ENCODE measurements at places on chromosomes 2 and 18.
A peak's percentile ranks its signal among the peaks of the same experiment; 100 is the strongest.

- DNase-seq = no peak
Measured at GRCh38 chr18:4351005-4351404, 104.1 kb downstream of the DLGAP1 start.

GRCh38 chr2:202035089-202035940, 1.7 kb downstream of the FZD7 start:
- DNase-seq = peak; percentile 70

DNA sequence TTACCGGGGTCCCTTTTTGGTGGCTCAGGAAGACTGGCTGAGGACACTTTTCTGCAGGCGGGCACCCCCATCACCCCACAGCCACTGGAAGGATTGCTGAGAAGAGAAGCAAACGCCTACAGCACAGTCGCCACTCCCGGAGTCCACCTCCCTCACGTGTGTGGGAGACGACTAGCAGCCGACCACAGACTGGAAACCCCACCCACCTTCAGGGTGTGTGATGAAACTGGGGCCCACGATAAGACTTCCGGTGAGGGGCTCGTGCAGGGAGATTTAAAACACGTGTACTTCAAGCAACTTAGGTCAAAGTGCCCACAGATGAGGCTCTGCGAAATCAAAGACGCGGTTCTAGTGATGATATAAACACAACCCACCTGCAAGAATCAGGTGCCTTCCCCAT, 26.3 kb downstream of the MBP start:
- DNase-seq = no peak

- no peak for DNase-seq
Measured at GRCh38 chr18:57469884-57470283, 34.7 kb downstream of the ONECUT2 start.

DNA sequence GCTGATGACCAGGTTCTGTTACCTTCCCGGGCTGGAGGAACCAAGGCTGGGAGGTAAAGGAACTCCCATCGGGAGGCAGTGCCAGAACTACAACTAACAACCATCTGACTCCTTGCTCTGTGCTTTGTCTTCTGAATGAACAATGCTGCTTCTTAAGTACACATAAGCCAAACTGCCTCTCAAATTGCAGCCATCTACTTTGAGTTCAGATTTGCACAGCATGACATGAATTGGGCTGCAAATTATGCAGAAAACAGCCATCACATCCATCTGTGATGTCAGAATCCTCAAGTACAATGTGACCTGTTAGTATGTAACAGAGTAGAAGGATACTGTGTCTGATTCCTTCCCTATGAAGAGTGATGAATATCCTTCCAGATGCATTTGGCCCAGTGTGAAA, 290.6 kb downstream of the ZNF521 start:
- no peak for DNase-seq

GRCh38 chr2:81389203-81389602, 1084.7 kb upstream of the LRRTM1 start:
- DNase-seq = no peak

GRCh38 chr18:80105369-80106167, 3.5 kb upstream of the ADNP2 start:
- DNase-seq = no peak

DNA sequence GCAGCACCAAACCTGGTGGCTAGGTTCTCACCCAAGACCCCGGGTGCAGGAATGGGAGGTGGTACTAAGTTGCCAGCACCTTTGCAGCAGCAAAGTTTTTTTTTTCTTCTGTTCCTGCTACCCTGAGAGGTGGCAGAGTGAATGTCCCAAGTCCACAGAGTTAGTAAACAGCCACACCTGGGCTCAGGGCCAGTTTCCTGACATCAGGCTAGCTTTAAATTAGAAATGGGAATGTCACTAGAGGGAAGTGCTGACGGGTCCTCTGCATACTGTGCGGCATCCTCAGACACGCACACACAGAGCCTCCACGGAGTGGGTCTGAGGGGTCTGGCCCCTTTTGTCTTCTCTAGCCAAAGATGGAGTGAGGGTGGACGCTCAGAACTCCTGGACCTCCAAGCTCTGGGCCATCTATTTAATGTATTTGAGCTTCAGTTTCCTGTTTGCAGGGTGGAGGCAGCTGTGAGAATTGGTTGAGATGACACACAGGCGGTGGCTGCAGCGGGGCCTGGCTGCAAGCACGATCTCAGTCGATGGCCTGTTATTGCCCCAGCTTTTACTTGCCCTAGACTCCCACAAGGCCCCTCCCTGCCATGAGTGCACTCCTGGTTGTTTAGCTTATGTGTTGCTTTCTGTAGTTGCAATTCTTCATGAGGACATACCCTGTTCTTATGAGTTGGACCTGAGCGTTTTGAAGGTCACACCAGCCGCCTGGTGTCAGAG, 751.4 kb upstream of the HS6ST1 start:
- DNase-seq = no peak

DNA sequence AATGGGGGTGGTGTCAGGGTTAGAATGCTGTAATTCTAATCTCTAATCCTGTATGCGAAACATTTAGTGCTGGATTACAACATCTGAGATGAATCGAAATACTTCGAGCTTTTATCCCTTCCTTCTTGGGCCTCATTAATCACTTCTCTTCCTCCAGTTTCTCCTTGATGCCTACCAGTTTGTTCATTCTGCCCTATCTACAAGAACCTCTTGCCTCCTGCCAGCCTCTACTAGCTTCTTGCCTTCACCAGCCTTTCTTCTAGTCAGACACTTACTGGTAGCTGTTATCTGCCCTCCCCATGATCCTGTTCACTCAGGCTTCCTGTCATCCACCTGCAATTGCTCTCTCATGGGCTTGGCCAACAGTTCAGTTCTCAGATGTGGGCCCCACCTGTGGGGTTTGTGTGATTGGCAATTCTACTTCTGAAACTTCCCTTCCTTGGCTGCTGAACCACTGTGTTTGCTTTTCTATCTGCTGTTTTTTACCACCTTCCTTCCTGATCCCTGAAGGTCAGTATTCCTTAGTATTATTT, 15.4 kb upstream of the FARP2 start:
- no peak for DNase-seq

- no peak for DNase-seq
Measured at GRCh38 chr2:49080681-49081080, 73.6 kb downstream of the FSHR start.

DNA sequence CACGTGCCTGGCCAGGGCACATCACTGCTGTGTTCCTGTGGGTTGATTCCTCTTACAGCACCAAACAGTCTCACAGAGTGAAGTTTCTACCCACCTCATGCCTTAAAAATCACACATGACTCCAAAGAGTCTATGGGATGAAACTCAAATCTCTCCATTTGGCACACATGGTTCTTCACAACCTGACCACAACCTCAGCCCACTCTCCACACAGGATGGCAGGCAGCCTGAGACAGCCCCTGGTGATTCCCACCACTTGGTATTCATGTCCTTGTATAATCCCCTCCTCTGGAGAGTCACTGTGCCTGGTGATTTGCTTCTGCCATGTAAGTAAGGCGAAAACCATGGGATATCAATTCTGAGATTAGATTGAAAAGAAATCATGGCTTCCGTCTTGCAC, 46.2 kb downstream of the LBH start:
- no peak for DNase-seq

DNA sequence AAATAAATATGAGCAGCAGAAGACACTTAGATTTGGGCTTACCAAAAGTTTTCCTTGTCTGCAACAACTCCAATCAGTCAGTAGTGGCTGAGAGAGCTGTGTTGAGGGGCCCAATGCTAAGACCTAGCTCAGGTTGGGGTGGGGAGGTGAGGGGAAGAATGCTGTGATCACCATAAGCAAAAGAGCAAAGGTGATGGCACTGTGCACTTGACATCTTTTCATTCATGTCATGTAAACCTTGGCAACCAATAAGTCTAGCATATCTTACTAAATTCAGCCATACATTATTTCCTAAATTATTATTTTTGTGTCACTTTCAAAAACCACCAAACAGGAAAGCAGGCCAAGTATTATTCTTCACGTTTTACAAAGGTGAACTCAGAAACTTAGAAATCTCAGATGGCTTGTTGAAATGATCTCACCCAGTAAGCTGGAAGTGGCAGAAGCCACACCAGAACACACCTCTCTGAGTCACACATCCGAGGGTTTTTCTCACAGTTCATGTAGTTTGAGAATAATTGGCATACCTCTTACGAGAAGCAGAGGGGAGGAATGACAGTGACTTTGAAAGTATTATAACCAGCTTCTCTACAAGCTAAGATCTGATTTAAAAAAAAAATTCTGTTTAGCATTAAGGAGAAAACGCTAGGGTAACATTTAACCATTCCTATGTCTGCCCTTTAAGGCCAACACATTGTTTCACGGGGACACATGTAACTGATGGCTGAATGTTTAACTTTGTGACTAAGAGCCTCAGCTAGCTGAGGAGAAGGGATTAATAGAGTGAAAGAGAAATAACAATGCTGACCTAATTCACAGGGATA, 43.3 kb upstream of the SETBP1 start:
- no peak for DNase-seq

DNA sequence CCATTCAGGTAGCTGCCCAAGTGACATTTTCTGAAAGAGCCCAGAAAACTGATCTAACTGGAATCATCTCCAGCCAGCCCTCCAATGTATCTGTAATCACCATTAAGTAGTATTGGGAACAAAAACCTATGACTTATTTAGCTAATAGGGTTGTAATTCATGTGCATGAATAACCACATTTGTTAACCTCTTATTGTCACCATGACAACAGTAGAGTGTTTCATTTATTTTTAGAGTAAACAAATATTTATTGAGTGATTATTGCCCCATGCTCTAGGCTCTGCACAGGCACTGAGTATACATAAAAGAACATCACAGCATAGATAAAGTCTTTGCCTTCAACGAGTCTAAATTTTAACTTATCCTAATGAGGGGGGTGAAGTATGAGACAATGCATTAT, 265.4 kb upstream of the UBE2E3 start:
- DNase-seq = no peak

GRCh38 chr2:10668402-10669012, 21.3 kb downstream of the NOL10 start:
- DNase-seq = peak; percentile 69

GRCh38 chr2:154603682-154604081, 94.8 kb upstream of the KCNJ3 start:
- no peak for DNase-seq

- DNase-seq = no peak
Measured at GRCh38 chr2:160701822-160702221, 208.2 kb upstream of the RBMS1 start.

GRCh38 chr2:158967114-158967730, 1.2 kb upstream of the TANC1 start:
- no peak for DNase-seq

DNA sequence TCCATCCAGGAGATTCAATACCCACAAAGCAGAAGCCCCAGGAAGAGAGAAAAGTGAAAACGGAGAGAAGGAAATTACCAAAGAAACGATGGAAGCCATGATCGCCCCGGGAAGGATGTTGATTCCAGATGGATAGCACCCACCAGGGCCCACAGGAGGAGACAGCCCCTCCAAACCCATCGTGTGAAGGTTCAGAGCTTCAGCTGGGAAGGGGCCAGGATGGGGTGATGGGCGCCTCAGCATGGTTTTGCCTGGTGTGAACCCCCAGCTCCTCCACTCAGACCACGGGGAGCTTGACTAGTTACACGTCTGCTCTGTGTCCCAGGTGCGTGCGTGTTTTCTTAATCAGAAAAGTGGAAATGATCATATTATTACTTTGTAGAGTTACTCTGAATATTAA, 264.5 kb downstream of the EIPR1 start:
- no peak for DNase-seq

- peak; percentile 25 for DNase-seq
Measured at GRCh38 chr2:105294844-105295481, 34.6 kb downstream of the TGFBRAP1 start.

GRCh38 chr2:173991856-173992588, 26.8 kb upstream of the SP3 start:
- peak; percentile 67 for DNase-seq

DNA sequence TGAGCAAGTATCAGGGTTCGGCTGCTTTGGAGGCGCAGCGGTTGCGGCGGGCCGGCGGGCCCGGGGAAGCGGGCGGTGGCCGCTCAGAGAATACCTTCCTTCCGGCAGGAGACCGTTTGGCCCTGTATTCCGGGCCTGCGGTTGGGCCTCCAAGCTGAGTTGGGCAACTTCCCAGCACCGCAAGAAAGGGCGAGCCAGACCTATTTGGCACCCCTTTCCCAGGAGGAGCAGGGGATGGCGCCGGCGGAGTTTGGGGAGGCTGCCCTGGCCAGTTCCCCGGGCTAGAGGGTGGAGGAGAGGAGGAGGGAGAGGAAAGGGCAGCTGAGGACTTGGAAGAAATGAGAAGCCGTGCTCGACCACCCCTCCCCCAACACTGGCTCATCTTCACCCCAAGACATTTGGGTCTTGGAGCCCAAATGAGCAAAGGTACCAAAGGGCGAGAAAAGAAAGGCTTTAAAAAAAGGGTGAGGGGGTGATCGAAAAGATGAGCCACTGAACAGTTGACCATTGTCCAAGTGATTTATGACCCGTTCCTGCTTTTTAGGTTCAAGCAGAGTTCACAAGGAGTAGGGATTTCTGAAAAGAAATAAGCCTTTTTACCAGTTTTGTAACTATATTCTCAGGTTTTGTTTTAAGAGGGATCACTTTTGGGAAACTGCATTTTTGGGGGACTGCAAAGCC, 8.4 kb downstream of the HOXD3 start:
- DNase-seq = no peak

GRCh38 chr2:138596403-138596802, 94.8 kb downstream of the SPOPL start:
- no peak for DNase-seq

GRCh38 chr18:47601581-47602272, 328.7 kb downstream of the SMAD2 start:
- DNase-seq = no peak

- no peak for DNase-seq
Measured at GRCh38 chr2:234753701-234754100, 198.1 kb upstream of the SH3BP4 start.

- no peak for DNase-seq
Measured at GRCh38 chr2:240503375-240503774, 54.4 kb downstream of the ANKMY1 start.

- DNase-seq = peak; percentile 77
Measured at GRCh38 chr18:22734791-22735627, 198.1 kb upstream of the RBBP8 start.

DNA sequence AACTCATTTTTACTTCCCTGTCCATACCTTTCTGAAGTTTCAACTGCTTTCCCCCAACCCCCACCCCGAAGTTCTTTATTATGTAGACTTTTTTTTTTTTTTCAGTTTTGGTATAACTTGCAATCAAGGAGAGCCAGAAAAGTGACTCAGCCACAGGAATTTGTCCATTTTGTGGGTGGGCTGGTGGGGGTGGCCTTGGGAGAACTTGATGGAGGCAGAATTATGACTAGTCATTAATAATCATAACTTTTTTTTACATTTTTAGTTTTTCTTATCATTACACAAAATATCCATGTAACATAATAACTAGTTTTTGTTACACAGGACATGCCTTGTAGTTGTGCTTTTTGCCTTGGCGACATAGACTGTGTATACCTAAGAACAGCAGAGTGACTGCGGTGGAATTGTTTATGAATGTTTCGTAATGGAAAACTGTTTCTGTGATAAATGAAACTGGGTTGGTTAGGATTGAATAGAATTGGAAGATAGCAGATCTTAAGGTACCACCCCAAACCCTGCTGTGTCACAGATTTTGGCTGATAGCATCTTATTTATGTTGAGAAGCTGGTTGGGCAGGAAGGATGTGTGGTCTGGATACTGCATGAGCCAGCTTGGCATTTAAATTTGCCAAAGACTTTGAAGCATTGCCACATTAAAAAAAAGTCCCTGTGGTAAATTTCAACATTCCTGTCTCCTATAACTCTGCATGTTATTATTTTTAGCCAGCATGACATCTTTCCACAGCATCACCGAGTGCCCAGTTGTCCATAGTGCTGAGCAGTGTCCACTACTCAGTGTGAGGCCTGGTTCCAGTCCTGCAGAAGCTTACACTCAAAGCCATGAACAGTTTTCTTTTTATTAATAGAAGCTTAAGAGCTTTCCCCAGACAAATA, 30.7 kb downstream of the LYPD6B start:
- no peak for DNase-seq

Data from muscle of arm (tissue), 14 donors.